ENCODE measurements at places on chromosomes 11 and 22.

GRCh38 chr11:20353829-20354434, 9.6 kb upstream of the HTATIP2 start:
- no peaks in the 10 kb centered on the region for H3K36me3 ChIP-seq
- H3K27me3 ChIP-seq = no peaks in the 10 kb centered on the region
- DNase-seq = no peak

DNA sequence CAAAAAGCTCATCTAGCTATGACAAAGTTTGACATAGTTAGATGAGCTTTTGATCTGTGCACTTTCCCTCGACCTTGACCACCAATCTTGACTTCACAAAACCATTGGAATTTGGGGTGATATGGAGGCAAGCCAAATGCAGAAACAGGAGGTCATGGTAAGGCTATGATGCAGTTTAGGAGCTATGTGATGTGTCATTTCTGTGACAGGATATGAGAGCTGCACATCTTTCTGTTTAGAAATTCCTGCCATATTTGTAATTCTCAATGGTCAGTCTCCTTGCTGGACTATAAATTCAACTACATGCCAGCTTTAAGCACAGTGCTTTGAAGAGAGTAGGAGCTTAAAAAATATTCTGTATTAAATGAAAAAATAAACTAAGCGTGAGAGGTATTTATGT, 12.9 kb downstream of the OR51B6 start:
- no peak for DNase-seq
- H3K36me3 ChIP-seq = no peaks in the 10 kb centered on the region
- peaks cover 10% of the 10 kb centered on the region for H3K4me1 ChIP-seq
- H3K27me3 ChIP-seq = no peaks in the 10 kb centered on the region

- no peaks in the 10 kb centered on the region for H3K4me1 ChIP-seq
- H3K27me3 ChIP-seq = no peaks in the 10 kb centered on the region
- DNase-seq = peak; percentile 77
- peak within 1 kb of the TSS; percentile 67 for H3K4me3 ChIP-seq
Measured at GRCh38 chr22:24805790-24806662, at the start of gene SGSM1. TSS of gene SGSM1 (plus strand) at chr22:24806211. CDS start at chr22:24806326, 115 bp downstream.

DNA sequence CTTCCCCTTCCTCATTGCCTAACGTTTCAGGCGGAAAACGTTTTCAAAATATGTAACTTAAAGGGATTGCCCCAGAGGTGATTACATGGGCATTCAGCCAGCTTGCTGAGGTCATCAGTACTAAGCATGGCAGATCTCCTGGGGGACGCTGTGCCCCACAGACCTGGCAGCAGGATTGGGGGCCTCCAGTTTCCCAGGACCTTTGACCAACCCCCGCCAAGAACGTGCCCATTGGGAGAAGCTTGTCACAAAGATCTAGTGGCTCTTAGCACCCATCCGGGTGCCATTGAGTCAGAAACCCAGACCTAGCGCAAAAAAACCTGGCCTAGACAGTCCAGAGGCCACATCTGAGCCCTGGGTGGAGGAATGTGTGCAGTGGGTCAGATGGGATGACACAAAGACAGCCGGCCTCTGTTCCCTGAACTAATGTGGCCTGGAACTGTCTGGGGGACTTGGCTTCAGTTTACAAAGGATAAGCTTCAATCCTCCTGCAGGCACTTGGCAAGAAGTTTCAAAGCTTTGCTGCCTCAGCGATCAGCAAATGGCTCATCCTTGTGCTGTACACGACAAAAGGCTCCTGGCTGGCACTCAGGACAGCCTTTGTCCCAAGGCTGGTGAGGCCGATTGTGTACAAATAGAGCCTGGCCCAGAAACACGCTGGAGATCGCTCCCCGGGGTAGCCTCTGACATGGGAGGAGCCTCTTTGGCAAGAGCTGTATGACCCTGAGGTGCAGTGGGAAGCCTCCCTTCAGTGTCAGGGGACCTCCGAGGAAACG, 9.5 kb downstream of the C1QTNF6 start:
- no peaks in the 10 kb centered on the region for H3K36me3 ChIP-seq
- no peak for DNase-seq
- no peak overlapping the region for H3K4me3 ChIP-seq
- peaks cover 52% of the 10 kb centered on the region for H3K4me1 ChIP-seq
- peak overlapping the region; percentile 37 for H3K27ac ChIP-seq

DNA sequence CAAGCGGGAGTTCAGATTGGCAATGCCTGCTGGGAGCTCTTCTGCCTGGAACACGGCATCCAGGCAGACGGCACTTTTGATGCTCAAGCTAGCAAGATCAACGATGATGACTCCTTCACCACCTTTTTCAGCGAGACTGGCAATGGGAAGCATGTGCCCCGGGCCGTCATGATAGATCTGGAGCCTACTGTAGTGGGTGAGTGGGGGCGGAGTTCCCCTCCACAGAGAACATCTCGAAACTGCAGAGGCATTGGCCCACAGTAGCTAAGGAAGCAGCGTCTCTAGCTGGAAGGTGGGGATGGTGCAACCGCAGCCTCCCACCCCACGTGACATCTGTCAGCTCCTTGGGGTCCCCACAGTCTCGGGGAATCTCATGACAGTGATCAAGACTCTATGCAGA, 10.9 kb downstream of the TUBA8 start:
- H3K27ac ChIP-seq = no peak overlapping the region
- H3K4me3 ChIP-seq = no peak overlapping the region
- no peak for DNase-seq
- peaks cover 17% of the 10 kb centered on the region for H3K36me3 ChIP-seq
- peaks cover 16% of the 10 kb centered on the region for H3K4me1 ChIP-seq
- H3K27me3 ChIP-seq = no peaks in the 10 kb centered on the region

DNA sequence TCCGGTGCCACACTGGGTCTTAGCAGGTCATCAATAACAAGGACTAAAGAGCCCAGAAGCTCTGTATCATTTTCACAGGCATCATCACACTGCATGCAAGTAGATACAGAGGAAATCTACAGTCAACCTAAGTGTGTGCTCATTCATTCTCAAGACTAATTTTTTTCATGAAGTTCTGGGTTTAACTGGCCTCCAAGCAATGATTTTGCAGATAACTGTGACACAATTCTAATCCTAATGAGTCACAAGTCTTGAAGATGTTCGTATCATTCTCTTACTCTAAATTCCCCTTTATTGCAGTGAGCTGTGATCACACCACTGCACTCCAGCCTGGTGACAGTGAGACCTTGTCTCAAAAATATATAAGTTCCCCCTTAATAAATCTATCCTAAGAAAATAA, 2.5 kb downstream of the OR52W1 start:
- H3K27me3 ChIP-seq = no peaks in the 10 kb centered on the region
- H3K4me3 ChIP-seq = no peak overlapping the region
- H3K27ac ChIP-seq = no peak overlapping the region
- peaks cover 13% of the 10 kb centered on the region for H3K36me3 ChIP-seq
- H3K4me1 ChIP-seq = no peaks in the 10 kb centered on the region

DNA sequence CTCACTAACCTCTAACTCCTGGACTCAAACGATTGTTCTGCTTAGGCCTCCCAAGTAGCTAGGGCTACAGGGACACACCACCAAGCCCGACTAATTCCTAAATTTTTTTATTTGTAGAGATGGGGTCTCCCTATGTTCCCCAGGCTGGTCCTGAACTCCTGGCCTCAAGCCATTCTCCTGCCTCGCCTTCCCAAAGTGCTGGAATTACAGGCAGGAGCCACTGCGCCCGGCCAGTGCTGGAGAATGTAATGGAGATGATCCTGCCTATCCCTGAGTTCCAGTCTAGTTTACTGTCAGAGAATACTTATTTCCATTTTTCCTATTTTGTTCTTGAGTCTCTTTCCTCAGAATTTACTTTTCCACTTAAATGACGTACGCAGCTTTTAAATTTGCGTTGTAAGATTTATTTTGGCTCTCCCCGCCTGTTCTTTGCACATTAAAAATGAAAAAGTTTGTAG, at the start of gene CHEK1:
Gene CHEK1 (plus strand): TSS at position 408 of the 458 bp plus-strand sequence. CDS start 1,606 bp downstream, outside the sequence.
- no peak for DNase-seq
- no peaks in the 10 kb centered on the region for H3K27me3 ChIP-seq
- no peaks in the 10 kb centered on the region for H3K4me1 ChIP-seq
- H3K4me3 ChIP-seq = peak within 1 kb of the TSS; percentile 67

GRCh38 chr11:65500387-65501185, 1.7 kb downstream of the MALAT1 start:
- DNase-seq = no peak
- peaks cover 54% of the 10 kb centered on the region for H3K36me3 ChIP-seq
- H3K27ac ChIP-seq = peak overlapping the region; percentile 97
- peak overlapping the region; percentile 75 for H3K4me3 ChIP-seq

- no peaks in the 10 kb centered on the region for H3K27me3 ChIP-seq
- no peaks in the 10 kb centered on the region for H3K36me3 ChIP-seq
- no peak for DNase-seq
- H3K4me1 ChIP-seq = no peaks in the 10 kb centered on the region
- H3K27ac ChIP-seq = no peak overlapping the region
- H3K4me3 ChIP-seq = no peak overlapping the region
Measured at GRCh38 chr22:44293034-44293433, 19.7 kb downstream of the SHISAL1 start.

DNA sequence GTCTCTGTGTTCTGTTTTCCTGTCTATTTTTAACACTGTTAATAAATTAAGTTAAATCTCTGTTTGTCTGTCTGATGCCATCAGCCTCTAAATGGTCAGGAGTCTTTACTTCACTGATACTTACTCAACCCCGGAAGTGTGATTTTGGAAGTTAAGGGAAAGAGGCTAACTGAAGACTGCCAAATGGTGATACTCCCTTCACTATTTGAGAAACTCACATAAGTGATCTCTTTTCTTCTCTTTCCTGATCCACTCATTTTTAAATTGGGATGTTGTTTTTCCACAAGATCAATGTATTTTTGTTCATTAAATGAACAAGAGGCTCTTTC, 389 bp upstream of the CASP12 start:
- H3K36me3 ChIP-seq = no peaks in the 10 kb centered on the region
- no peaks in the 10 kb centered on the region for H3K27me3 ChIP-seq

GRCh38 chr11:68353118-68353517, 40.7 kb downstream of the LRP5 start:
- no peak overlapping the region for H3K4me3 ChIP-seq
- no peaks in the 10 kb centered on the region for H3K27me3 ChIP-seq
- peak overlapping the region; percentile 76 for H3K27ac ChIP-seq
- peaks cover 74% of the 10 kb centered on the region for H3K4me1 ChIP-seq
- H3K36me3 ChIP-seq = peaks cover 3% of the 10 kb centered on the region
- no peak for DNase-seq

DNA sequence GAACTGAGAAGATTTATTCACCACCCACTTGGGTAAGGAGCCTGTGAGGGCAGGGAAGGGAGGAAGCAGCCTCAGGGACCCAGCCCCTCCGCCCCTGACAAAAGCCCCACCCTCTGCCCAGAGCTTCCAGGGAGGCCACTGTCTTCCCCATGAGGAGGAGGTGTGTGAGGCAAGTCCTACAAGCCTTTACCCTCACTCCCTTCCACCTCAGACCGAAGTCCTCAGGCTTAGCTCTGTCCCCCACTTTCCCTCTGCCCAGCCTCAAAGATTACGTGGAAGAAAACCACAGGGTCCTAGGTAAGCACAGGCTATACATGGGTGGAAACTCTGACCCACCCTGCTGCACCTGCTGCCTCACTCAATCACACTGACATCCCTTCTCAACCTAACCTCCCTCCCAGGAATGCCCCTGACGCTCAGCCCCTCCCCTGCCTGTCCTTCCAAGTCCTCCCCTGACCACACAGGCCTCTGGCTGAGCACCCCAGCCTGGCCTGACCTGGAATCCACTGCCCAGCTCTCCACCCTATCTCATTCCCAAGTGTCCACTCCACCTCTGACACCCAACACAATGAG, 3.6 kb upstream of the ARAP1 start:
- no peak for DNase-seq
- H3K27me3 ChIP-seq = no peaks in the 10 kb centered on the region
- H3K27ac ChIP-seq = no peak overlapping the region
- H3K36me3 ChIP-seq = no peaks in the 10 kb centered on the region
- H3K4me3 ChIP-seq = no peak overlapping the region
- no peaks in the 10 kb centered on the region for H3K4me1 ChIP-seq

- no peak overlapping the region for H3K4me3 ChIP-seq
- DNase-seq = no peak
- H3K4me1 ChIP-seq = peaks cover 49% of the 10 kb centered on the region
- H3K27ac ChIP-seq = no peak overlapping the region
Measured at GRCh38 chr11:125379981-125380380, 116.1 kb downstream of the FEZ1 start.

- H3K4me3 ChIP-seq = no peak overlapping the region
- peaks cover 14% of the 10 kb centered on the region for H3K36me3 ChIP-seq
- DNase-seq = no peak
- H3K4me1 ChIP-seq = no peaks in the 10 kb centered on the region
- no peak overlapping the region for H3K27ac ChIP-seq
Measured at GRCh38 chr11:9714272-9714940, 50.5 kb downstream of the SWAP70 start.

- H3K36me3 ChIP-seq = no peaks in the 10 kb centered on the region
- no peak overlapping the region for H3K27ac ChIP-seq
- H3K4me3 ChIP-seq = no peak overlapping the region
- no peak for DNase-seq
- no peaks in the 10 kb centered on the region for H3K4me1 ChIP-seq
Measured at GRCh38 chr22:44693756-44694155, 8.2 kb upstream of the PRR5 start.

DNA sequence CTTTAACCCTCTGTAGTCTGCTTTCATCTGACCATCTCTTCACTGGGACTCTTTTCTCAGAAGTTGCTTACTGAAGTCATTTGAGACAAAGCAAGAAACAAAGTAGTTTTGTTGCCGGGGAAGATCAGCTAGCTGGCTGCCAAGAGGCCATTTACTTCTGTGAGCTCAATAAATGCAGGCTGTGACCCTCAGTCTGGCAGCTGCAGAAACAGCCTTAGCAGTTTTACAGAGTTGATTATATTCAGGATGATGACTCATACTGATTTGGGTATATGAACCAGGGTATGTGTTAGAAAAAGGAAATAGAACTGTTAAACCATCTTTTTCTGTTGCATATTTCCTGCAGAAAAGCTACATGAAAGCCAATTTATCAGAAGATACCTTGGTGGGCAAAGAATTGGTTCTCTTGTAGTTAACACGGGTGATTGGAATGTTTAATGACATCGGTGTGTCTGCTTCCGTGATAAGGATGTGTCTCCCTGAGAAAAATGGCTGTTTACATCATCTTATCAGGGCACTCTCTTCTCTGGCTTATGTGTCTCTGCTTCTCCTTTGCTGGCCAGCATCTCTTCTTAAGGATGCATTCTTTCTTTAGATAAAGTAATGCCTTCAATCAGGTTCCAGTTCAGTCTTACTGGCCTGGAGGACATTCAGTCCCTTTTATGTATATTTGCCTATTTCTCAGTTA, 18.5 kb downstream of the FIBIN start:
- DNase-seq = no peak
- H3K36me3 ChIP-seq = no peaks in the 10 kb centered on the region
- no peaks in the 10 kb centered on the region for H3K27me3 ChIP-seq
- peaks cover 17% of the 10 kb centered on the region for H3K4me1 ChIP-seq
- no peak overlapping the region for H3K4me3 ChIP-seq
